ENCODE measurements at places on chromosomes 6 and 20.

DNA sequence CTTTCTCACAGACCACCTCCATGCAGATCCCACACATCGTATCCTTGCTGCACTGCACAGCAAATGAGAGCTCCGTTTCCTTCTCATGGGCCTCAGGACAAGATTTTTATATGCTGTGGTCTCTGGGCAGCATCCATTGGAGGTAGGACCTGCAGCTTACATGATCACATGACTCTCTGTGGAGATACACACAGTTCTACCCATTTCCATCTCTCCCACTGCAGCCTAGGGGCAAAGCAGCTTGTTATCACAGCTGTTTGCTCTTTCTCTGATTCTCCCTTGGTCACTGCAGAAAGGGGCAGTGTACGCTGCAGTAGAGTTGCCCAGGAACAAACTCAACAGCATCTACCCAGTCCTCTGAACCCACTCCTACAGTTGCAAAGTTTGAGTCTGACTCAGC, 48.9 kb downstream of the ZNF334 start:
- no peak for DNase-seq

GRCh38 chr6:28880894-28881780, 42.6 kb downstream of the TRIM27 start:
- no peak for DNase-seq

DNA sequence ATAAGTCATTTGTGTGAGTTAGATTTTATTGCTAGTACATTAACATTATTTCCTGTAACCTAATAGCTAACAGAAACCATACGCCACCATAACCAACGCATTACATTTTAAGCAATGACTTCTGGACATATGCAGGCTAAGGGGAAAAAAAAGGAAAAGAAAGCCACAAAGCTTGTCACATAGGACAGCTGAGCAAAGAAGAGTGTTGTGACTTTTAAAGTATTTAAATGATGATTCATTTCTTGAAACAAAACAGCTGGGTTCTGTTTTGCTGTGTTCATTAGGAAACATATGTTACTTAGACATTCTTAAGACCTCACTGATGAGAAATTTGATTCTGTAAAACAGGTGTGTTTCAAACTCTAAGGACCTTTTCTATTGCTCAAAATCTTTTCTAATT, 171.4 kb downstream of the COL9A1 start:
- no peak for DNase-seq

GRCh38 chr20:13265941-13266340, 44.9 kb downstream of the ISM1 start:
- DNase-seq, result no peak

- DNase-seq, result no peak
Observed at GRCh38 chr6:132210886-132211563, 190.2 kb downstream of the MOXD1 start.
